ENCODE measurements at places on chromosomes 11 and 22.

- DNase-seq = no peak
These were observed 39.4 kb downstream of the SBF1 start for GRCh38 chr22:50435291-50436014.

- no peak for DNase-seq
These were observed 153.6 kb downstream of the RCN1 start for GRCh38 chr11:32244453-32244852.

GRCh38 chr22:28075358-28075981 is 156.4 kb upstream of the PITPNB start:
- no peak for DNase-seq

DNA sequence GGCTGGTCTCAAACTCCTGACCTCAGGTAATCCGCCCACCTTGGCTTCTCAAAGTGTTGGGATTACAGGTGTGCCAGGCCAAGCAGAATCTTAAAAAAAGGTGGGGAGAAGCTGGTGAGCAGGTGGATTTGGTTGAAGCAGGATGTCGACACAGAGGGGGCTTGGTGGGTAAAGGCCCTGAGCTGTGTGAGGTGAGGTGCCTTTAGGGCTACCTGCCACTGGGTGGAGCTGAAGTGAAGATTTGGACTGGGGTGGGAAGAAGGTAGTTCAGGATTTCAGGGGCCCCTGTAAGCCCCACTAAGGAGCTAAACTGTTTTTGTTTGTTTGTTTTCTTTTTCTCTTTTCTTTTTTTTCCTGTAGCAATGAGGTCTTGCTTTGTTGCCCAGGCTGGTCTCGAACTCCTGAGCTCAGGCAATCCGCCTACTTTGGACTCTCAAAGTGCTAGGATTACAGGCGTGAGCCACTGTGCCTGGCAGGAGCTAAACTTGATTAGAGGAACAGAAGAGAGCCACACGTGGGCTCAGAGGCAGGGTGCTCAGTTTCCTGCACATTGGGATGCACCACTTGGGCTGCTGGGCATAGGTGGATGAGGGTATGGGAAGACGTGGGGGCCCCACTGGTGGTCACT is 6.0 kb downstream of the P2RX6 start:
- DNase-seq = no peak

DNA sequence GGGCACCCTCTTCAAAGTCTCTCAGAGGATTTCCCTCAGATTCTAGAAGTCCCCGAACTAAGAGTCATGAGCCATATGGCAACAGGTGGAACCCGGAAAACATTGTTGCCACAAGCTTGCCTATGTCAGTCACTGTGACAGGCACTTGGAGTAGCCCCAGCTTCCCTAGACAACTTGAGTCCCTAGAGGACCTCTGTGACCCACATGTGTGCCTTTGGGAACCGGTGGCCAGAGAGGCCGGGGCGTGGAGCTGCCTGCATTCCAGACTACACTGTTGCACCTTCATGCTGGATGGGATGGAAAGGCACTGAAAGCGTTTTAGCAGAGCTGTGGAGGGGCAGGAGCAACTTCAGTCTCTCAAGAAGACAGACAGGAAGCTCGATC is 12.1 kb downstream of the SLC37A2 start:
- DNase-seq = no peak
